ENCODE measurements at places on chromosomes 5 and 9. TPM values are rescaled to one million over a fixed set of nuclear protein-coding genes. Genes with fewer than 3 reads are reported as not detected.

DNA sequence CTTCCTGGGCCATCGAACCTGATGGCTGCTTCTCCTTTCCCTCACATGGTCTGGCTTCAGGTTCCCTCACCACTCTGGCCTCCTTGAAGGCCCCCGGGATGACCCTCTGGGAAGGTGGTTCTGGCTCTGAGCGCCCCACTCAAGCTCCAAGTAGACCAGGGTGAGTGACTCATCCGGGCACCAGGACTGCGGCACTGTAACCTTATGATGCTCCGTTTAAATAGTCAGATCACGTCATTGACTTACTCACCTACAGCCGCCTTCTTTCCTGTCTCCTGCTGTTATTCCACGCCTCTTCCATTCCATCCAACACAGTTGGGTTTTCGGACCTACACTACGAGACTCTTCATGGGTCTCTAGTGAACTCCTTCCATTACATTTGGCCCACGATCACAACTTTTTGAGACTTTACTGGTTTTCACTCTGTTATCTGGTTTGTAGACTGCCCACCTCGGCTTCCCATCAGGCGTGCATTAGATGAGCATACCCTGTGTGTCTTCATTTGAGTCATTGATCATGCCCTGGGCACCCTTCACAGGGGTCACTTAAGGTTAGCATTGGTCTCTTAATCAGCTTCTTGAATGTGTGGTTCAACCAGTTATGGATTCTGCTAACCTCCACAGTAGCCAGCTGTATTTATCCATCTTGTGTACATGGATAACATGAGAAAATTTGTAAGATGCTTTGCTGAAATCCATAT lies 138.8 kb upstream of the LMX1B start:
- DNase-seq, result no peak
- H3K27me3 ChIP-seq, result no peaks in the 10 kb centered on the region

DNA sequence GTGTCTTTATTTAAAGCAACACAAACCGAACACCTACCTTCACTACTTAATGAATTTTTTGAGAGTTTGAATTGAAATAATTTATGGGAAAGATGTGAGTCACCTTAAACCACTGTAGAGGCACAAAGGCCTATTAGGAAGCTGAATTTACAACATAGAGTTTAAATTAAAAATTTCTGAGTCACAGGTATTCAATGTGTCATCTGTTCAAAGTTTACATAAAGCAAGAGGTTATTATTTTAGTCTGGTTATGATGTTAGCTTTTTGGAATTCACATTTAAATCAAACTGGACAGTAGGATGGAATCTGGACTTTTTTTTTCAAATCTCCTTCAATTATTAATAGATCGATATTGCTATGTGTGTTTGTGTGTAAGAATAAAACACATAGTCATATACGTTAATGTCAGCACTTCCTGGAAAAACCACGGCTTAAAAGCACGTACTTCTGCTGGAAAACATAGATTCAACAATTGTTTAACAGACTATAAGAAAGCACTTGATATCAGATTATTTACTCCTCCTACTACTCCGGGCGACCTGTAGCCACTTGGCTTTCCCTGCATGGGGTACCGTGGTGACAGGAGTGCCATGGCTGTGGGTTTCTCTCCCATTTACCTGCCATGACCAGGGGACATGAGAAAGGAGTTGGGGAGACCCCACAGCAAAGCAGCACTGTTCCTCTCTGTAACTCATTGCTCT lies 638.6 kb downstream of the SEMA5A start:
- no peak overlapping the region for H3K4me3 ChIP-seq
- no peak overlapping the region for H3K27ac ChIP-seq
- no peaks in the 10 kb centered on the region for H3K36me3 ChIP-seq
- DNase-seq, result no peak
- no peaks in the 10 kb centered on the region for H3K27me3 ChIP-seq

DNA sequence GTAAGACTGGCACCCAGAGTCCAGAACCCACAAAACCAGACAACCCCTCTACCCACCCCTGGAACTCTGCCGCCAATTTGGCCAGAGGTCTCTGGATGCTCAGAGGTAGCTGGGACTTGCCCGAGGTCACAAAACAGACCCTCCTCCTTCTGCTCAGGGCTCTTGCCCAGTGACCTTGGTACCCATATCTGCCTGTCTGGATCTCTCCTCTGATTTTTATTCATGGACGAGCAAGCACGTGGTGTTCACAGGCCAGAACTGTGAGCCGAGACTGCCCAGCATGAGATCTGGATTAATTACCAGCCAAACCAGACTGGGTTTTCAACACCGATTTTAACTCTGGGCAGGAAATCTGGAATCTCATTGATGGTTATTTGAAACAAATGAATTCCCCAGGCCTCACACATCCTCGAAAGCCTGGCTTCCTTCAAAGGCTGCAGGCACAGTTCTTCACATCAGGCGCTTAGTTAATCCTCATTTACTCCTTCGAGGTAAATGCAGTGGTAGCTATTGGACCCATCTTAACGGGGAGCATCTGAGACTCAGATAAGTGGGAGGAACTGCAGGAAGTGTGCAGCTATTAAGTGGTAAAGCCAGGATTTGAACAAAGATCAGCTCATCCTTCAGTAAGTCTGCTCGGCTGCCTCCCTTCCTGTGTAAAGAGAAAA lies 21.4 kb downstream of the COL27A1 start:
- peaks cover 59% of the 10 kb centered on the region for H3K4me1 ChIP-seq
- no peaks in the 10 kb centered on the region for H3K36me3 ChIP-seq

DNA sequence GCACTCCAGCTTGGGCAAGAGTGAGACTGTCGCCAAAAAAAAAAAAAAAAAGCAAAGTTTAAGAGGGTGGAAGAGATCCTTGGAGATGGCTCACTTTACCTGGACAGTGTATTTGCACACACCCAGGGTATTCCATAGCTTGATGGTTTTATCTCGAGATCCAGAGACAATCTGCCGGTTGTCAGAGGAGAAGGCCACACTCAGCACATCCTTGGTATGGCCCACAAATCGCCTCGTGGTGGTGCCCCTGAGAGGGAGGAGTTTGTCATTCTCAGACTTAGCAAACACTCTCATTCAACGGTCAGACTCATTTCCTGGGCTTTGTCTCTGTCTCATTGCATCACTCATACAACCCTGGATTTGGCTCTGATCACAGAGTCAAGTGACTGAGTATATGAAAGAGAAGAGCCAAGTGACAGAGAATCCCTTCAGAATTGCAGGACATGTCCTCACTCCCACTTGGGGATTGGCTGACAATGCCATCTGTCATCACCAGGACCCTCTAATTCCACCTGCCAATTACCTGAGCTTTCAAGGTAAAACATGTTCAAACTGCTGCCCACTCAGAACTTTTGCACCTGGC lies 2.2 kb downstream of the RACK1 start:
- peaks cover 45% of the 10 kb centered on the region for H3K4me1 ChIP-seq
- no peaks in the 10 kb centered on the region for H3K27me3 ChIP-seq

GRCh38 chr9:134558124-134558905 lies 83.3 kb upstream of the COL5A1 start:
- H3K4me1 ChIP-seq, result peaks cover 12% of the 10 kb centered on the region
- H3K4me3 ChIP-seq, result no peak overlapping the region
- no peak overlapping the region for H3K27ac ChIP-seq
- DNase-seq, result peak; percentile 21
- peaks cover 4% of the 10 kb centered on the region for H3K27me3 ChIP-seq

- no peaks in the 10 kb centered on the region for H3K4me1 ChIP-seq
- no peak overlapping the region for H3K4me3 ChIP-seq
- H3K36me3 ChIP-seq, result no peaks in the 10 kb centered on the region
- no peak for DNase-seq
- no peak overlapping the region for H3K27ac ChIP-seq
Observed at GRCh38 chr5:159133041-159133741, 33.5 kb upstream of the EBF1 start.

- no peak overlapping the region for H3K4me3 ChIP-seq
- DNase-seq, result no peak
- H3K27me3 ChIP-seq, result no peaks in the 10 kb centered on the region
Observed at GRCh38 chr9:114889802-114890224, 40.6 kb downstream of the TNFSF8 start.

GRCh38 chr9:123309611-123310010 lies 41.2 kb upstream of the STRBP start:
- no peaks in the 10 kb centered on the region for H3K27me3 ChIP-seq
- no peak overlapping the region for H3K4me3 ChIP-seq
- no peaks in the 10 kb centered on the region for H3K36me3 ChIP-seq
- H3K27ac ChIP-seq, result no peak overlapping the region
- DNase-seq, result no peak
- no peaks in the 10 kb centered on the region for H3K4me1 ChIP-seq

DOK3 gene
- total RNA-seq, result 7.3 TPM

OR13C8 gene
- not detected for total RNA-seq

ITGA2 gene
- total RNA-seq, result 29.3 TPM

FAM200C gene
- 3.9 TPM for total RNA-seq

DNA sequence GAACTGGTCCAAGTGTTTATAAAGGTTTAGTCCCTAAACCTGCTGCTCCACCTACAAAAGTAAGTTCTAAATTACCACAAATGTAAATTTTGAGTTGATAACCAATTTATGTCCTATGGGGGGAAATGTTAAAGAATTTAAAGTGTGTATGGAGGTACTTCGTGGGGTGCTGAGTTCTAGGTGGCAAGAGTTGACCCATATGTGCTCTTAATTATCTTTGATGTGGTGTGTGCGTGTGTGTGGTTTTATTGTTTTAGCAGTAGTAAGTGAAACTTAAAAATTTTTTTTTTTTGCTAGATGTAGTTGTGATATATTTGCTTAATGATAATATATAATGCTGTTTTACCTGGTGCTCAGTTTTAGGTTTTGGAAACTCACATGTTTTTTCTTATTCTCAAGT lies 72.6 kb downstream of the GPBP1 start:
- H3K27me3 ChIP-seq, result no peaks in the 10 kb centered on the region
- peaks cover 57% of the 10 kb centered on the region for H3K36me3 ChIP-seq
- no peak for DNase-seq
- H3K27ac ChIP-seq, result no peak overlapping the region
- H3K4me3 ChIP-seq, result no peak overlapping the region
- no peaks in the 10 kb centered on the region for H3K4me1 ChIP-seq

Measured in suprapubic skin (tissue), 4 donors.